ENCODE measurements at places on chromosomes 2 and 18.

DNA sequence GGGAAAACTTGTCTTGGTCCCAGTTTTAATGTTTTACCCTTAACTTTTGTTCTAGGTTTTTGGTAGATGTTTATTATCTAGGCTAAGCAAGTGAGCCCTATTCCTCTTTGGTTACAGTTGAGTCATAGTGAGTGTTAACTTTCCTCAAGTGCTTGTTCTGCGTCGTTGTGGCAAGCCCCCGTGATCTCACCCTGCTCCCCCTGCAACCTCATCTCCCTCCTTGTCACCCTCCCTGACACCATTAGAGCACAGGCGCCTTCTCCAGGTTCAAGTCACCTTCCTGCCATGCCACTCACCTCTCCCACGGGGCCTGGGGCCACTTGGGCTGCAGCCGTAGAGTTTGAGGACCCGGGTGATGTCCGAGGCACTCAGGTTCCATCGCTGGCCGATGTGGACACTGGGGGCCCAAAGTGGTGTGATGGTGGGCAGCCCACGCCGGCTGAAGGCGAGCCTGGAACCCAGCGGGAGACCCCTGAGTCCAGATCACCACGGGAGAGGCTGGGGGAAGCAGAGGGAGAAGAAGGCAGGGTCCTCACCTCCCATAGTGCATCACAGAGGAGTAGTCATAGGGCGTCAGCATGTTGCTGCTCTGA lies 8.7 kb downstream of the ASTL start:
- H3K36me3 ChIP-seq, result peaks cover 11% of the 10 kb centered on the region
- H3K27ac ChIP-seq, result no peak overlapping the region
- peaks cover 3% of the 10 kb centered on the region for H3K4me1 ChIP-seq
- no peak overlapping the region for H3K4me3 ChIP-seq

DNA sequence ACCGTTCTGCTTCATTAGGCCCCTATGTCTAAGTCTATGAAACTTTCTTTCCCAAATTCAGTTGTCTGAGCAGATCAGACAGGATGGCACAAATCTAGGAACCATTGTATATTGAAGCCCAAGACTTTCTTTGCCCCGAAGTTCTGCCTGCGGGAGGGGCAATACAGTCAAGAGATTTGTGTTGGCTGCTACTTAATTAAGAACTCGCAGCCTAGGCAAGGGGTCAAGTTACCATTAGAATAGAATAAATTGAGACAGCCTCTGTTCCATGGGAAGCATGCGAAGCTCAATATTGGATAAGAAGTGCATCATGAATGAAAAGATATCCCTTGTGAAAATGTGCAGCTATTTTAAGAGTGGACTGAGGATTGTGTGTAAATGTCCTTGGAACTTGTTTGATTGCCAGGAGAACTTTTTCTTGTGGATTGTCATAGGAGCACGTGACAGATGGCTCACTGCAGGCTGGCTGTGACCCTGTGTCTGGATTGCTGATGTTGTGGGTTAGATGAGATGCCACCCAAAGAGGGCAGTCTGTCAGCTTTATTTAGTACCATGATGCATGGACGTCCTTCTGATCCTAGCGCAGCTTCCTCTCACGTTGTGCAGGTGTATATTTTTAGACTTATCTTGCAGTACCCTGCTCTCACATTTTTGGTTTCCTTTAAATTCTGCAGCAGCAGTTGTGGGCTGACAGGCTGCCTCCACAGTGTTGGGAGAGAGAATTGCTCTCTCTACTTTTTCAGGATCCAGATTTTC lies 30.9 kb downstream of the HAUS1 start:
- no peaks in the 10 kb centered on the region for H3K4me1 ChIP-seq
- no peaks in the 10 kb centered on the region for H3K27me3 ChIP-seq
- DNase-seq, result no peak
- H3K36me3 ChIP-seq, result peaks cover 8% of the 10 kb centered on the region

DNA sequence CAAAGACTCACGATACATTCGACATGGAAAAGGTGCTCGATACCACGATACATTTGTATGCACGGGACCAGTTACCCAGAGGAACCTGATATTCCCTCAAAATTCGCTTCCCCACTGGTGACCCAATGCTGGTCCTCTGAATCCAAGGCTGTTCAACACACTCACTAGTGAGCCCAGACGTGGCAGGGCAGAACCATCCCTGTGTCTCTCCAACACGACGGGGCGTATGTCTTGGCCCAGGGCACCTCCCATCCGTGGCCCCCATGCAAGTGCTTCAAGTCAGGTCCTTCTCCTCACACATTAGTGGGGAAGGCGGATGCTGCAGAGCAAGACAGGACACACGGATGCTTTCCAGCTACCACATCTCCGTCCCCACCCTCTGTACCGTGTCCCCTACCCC lies 6.1 kb downstream of the CRACDL start:
- H3K27ac ChIP-seq, result no peak overlapping the region
- H3K4me1 ChIP-seq, result no peaks in the 10 kb centered on the region
- peaks cover 12% of the 10 kb centered on the region for H3K27me3 ChIP-seq
- H3K36me3 ChIP-seq, result no peaks in the 10 kb centered on the region
- DNase-seq, result no peak

DNA sequence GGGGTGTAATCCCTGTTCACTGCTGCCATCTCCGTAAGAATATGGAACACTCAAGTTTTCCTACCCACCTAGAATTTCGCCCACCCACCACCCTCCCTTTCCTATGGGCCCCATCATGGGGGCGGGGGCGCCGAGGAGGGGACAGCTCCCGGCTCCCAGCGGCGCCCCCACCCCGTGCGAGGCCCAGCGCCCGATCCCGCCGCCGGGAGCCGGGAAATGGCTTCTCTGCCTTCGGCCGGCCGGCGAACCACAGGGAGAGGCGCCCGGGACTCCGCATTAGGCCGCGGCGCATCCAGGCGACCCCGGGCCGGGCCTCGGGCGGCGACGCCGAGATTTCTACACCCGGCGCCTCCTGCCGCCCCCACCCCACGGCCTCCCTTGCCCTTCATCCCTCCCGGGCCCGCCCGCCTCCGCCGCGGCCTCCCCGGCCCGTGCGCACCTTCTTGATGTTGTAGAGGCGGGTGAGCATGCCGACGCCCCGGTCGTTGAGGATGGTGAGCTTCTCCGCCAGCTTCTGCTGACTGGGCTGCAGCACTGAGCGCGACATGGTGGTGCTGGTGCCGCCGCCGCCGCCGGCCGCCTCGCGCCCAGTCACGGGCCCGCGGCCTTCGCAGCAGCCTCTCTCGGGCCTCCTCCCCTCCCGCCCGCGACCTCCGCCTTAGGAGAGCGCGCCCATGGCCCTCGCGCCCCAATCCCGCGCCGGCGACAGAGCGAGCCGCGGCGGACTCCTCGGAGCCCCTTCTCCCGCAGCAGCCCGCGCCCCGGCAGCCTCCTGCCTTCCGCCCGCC lies 510 bp downstream of the NCKAP1 start:
- peak overlapping the region; percentile 24 for H3K4me3 ChIP-seq
- peaks cover 13% of the 10 kb centered on the region for H3K4me1 ChIP-seq
- no peak for DNase-seq
- H3K27ac ChIP-seq, result no peak overlapping the region
- peaks cover 4% of the 10 kb centered on the region for H3K36me3 ChIP-seq

GRCh38 chr2:105373895-105374401 lies 24.9 kb downstream of the FHL2 start:
- no peak overlapping the region for H3K27ac ChIP-seq
- H3K4me1 ChIP-seq, result peaks cover 7% of the 10 kb centered on the region
- no peaks in the 10 kb centered on the region for H3K27me3 ChIP-seq
- peak overlapping the region; percentile 24 for H3K4me3 ChIP-seq

GRCh38 chr18:10315522-10315921 lies 138.9 kb upstream of the APCDD1 start:
- peaks cover 25% of the 10 kb centered on the region for H3K4me1 ChIP-seq
- H3K4me3 ChIP-seq, result peak overlapping the region; percentile 24
- no peak for DNase-seq
- peaks cover 4% of the 10 kb centered on the region for H3K27me3 ChIP-seq
- no peaks in the 10 kb centered on the region for H3K36me3 ChIP-seq
- peak overlapping the region; percentile 7 for H3K27ac ChIP-seq

- H3K27ac ChIP-seq, result no peak overlapping the region
- H3K36me3 ChIP-seq, result no peaks in the 10 kb centered on the region
- DNase-seq, result no peak
Measured at GRCh38 chr2:236718207-236718992, 148.8 kb downstream of the ACKR3 start.

Data from memory B cell (primary cell).